Pancreas (tissue), 10 donors: ENCODE measurements at places on chromosomes 1 and 21. TPM values are rescaled to one million over a fixed set of nuclear protein-coding genes. Genes with fewer than 3 reads are reported as not detected.

OR2T35 gene
- not detected for total RNA-seq

DNA sequence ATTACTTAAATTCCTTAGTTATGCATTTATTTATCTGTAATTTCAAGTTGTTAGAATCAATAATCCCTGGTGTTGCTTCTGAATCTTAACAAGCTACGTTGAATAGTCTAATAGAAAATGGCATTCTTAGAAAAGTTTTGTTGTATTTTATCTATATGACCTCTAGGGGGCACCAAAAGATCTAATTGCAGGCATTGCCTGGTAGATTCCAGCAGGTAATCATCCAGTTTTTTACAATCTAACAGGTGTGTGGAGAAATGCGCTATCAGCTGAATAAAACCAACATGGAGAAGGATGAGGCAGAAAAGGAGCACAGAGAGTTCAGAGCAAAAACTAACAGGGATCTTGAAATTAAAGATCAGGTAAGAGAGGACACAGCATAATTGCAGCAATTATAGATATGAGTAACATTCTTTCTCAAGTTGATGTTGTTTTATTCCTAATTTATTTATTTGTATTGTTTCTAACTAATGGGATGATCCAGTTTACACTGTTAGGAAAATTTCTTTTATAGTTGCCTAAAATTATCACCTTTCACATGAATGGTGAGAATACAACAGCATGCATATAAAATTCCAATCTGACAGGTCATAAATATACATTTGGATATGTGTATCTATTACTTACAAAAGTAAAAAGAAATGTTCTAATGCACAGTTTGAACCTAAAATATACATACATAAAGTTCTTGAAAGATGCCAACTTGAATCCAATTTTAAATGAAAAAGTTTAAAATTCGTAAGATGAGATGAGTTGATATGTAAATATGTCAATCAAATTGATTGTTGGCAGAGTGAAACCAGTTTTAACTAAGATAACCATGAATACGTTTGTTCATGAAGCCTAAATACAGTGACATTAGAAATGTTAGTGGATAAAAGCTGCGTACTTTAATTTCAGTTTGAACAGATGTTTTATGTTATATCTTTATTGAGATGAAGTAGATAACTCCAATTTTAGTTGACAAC is 88.4 kb downstream of the SDCCAG8 start:
- peaks cover 7% of the 10 kb centered on the region for H3K4me1 ChIP-seq
- H3K27ac ChIP-seq = no peak overlapping the region
- no peak for DNase-seq
- H3K4me3 ChIP-seq = no peak overlapping the region
- no peaks in the 10 kb centered on the region for H3K27me3 ChIP-seq
- H3K36me3 ChIP-seq = no peaks in the 10 kb centered on the region

GRCh38 chr21:29145852-29146453 is 15.5 kb downstream of the MAP3K7CL start:
- H3K4me3 ChIP-seq = no peak overlapping the region
- no peak overlapping the region for H3K27ac ChIP-seq
- H3K36me3 ChIP-seq = no peaks in the 10 kb centered on the region
- DNase-seq = no peak

GRCh38 chr1:156427957-156428356 is 58.9 kb downstream of the RHBG start:
- no peak for DNase-seq

- H3K27ac ChIP-seq = peak overlapping the region; percentile 56
- DNase-seq = no peak
- H3K36me3 ChIP-seq = no peaks in the 10 kb centered on the region
These were observed 6.7 kb downstream of the KYAT3 start for GRCh38 chr1:88985692-88986091.

DNA sequence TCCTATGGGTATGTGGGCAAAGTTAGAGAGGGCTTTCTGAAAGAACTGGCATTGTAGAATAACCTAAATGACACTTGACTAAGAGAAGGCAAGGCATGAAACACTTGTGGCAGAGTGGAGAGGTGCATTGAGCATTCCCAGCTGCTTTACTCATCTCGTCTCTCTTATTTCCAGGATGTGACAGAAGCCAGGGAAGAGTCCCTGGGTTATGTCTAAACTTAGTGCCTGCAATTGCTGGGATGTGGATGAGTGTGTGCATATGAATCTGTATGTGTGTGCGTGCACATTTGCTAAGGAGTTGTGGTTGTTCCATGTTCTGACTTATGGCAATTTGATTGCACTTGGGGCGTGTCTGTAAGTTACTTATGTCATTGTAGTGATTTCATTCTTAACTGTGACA is 1326.5 kb upstream of the B3GALT2 start:
- H3K27ac ChIP-seq = no peak overlapping the region
- no peaks in the 10 kb centered on the region for H3K27me3 ChIP-seq
- no peak for DNase-seq
- no peaks in the 10 kb centered on the region for H3K4me1 ChIP-seq

COL24A1 gene
- 0.34 TPM for total RNA-seq

RIIAD1 gene
- total RNA-seq = 0.59 TPM

CYP4A11 gene
- total RNA-seq = 0.41 TPM

MFAP2 gene
- total RNA-seq = 7.3 TPM

LDLRAD1 gene
- total RNA-seq = 0.19 TPM

DNA sequence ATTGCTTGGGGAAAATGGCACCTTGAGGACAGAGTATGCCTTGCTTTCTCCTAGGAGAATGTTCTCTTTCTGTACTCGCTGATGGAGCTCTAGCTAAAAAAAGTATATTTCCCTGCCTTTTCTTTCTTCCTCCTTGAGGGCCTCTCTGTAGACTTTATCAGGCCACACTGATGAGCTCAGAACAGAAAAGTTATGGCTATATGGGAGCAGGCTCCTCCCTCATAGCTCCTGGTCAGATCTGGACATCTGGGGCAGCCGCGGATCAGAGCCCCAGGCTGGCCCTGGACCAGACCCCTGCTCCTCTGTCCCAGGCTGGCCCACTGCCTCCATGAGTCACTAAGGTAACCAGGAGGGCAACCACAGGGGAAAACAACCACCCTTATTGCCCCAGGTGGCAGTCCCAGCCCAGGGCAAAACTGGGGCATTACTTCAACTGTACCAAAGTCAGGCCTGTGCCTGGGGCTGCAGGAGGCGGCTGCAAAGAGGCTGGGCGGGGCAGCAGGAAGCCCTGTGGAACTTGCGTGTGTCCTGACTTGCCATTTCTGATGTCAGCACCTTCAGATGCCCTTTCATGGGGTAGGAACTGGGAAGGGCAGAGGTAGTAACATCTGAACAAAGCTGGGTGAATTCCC is 26.3 kb upstream of the ZNF648 start:
- no peak overlapping the region for H3K27ac ChIP-seq
- DNase-seq = peak; percentile 17
- H3K27me3 ChIP-seq = no peaks in the 10 kb centered on the region
- H3K4me3 ChIP-seq = no peak overlapping the region
- H3K4me1 ChIP-seq = no peaks in the 10 kb centered on the region

- H3K27me3 ChIP-seq = no peaks in the 10 kb centered on the region
- H3K4me1 ChIP-seq = no peaks in the 10 kb centered on the region
- H3K4me3 ChIP-seq = no peak overlapping the region
- no peak for DNase-seq
- no peaks in the 10 kb centered on the region for H3K36me3 ChIP-seq
These were observed 77.3 kb downstream of the UBIAD1 start for GRCh38 chr1:11350265-11350664.

ZNF593OS gene
- not detected for total RNA-seq

VHLL gene
- total RNA-seq = not detected

GRCh38 chr1:223704921-223705878 is 7.1 kb upstream of the CAPN2 start:
- H3K4me1 ChIP-seq = peaks cover 7% of the 10 kb centered on the region
- H3K4me3 ChIP-seq = no peak overlapping the region
- H3K27ac ChIP-seq = no peak overlapping the region
- H3K36me3 ChIP-seq = no peaks in the 10 kb centered on the region

PLA2G2A gene
- 30.5 TPM for total RNA-seq

DNA sequence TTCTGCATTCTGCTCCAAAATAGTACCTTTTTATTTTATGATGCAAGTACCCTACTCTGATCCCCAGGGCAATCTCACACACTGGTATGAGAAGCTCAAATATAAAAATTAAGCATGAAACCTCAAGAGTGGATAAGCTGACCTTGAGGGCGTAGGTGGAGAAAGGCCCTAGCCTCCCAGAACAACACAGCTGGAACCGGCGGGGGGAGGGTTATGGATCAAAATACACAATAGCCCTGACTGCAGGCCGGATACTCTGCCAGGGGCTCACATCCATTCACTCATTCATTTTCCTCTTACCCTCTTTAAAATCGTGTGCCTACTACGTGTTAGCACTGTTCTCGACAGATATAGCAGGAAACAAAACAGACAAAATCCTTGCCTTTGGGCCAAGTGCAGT is 32.8 kb upstream of the ECE1 start:
- H3K27ac ChIP-seq = peak overlapping the region; percentile 93
- no peak for DNase-seq
- no peak overlapping the region for H3K4me3 ChIP-seq
- no peaks in the 10 kb centered on the region for H3K36me3 ChIP-seq

GRCh38 chr21:31220575-31220974 is 123.5 kb downstream of the TIAM1 start:
- H3K27me3 ChIP-seq = no peaks in the 10 kb centered on the region
- H3K27ac ChIP-seq = no peak overlapping the region
- no peaks in the 10 kb centered on the region for H3K36me3 ChIP-seq
- H3K4me3 ChIP-seq = no peak overlapping the region

GRCh38 chr1:75188892-75189291 is 54.7 kb downstream of the LHX8 start:
- H3K27ac ChIP-seq = no peak overlapping the region
- H3K27me3 ChIP-seq = peaks cover 5% of the 10 kb centered on the region
- no peak for DNase-seq
- H3K4me3 ChIP-seq = no peak overlapping the region
- H3K36me3 ChIP-seq = no peaks in the 10 kb centered on the region
